ENCODE measurements at places on chromosomes 2 and 18.

GRCh38 chr2:240526521-240526920 is 31.3 kb downstream of the ANKMY1 start:
- DNase-seq = no peak

DNA sequence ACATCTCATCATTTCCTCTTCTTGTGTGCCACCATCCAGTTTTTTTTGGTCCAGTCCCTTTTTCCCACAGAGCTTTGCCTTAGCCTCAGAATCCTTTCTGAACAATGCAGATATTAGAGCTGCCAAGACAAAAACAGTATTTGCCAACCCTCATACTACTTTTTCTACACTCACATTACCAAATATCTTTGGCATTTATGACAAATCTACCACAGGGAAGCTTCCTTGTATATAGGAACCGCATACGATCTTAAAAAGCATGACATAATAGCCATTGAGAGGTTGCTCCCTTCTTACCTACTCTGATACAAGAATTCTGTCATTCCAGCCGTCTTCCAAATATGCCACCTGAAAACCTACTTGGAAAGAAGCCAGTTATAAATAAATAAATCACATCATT is 9.4 kb downstream of the ZNF24 start:
- DNase-seq = no peak

- DNase-seq = no peak
Measured at GRCh38 chr2:237213315-237214022, 127.8 kb downstream of the COPS8 start.

- DNase-seq = no peak
Measured at GRCh38 chr2:60337142-60337497, 216.3 kb downstream of the BCL11A start.

DNA sequence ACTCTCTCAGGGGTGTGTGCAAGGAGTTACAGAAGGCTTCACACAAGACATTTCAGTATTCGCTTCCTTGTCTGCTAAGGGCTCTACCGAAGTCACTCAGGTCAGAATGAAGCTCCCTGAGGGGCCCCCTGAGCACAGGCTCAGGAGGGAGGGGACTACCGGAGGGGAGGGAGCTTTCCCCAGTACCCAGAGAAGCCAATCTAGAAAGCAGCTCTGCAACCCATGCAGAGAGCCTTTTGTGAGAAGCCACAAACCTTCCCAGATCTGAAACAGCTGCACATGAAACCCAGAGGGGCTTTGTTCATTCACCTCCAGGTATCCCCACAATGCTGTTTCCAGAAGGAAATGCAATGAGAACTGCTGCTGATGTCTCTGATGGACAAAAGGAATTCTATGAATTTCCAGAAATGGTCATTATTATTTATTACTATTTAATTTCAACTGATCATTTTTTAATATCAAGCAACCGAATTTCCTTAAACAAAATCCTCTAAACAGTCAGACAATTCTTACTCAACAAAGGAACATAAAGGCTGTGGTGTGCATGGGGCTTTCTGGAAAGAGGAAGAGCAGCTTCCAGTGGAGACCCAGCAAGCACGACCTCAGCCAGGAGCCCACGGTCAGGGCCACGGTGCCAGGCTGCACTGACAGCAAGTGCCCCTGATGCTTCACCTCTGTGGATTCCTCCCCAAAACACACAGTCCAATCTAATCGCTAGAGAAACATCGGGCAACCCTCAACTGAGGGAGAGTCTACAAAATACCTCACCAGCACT is 42.0 kb downstream of the NDUFA10 start:
- DNase-seq = no peak

DNA sequence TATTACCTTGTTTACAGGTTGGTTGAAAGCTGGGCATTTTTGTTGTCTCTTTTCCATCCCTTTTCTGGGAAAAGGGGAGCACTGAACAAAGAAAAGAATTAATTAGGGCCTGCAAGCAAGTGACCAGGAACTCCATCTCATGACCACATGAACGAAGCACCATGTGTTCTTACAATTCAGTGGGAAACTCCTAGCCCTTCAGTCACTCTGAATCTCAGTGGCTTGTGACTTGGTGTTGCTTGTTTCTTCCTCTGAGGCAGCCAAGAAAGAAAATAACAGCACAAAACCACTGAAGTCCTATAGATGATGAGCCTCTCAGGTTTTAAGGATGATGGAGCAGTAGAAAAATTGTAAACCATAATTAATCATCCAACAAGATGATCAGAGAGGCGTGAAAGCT is 129.1 kb upstream of the CAB39 start:
- DNase-seq = no peak

DNA sequence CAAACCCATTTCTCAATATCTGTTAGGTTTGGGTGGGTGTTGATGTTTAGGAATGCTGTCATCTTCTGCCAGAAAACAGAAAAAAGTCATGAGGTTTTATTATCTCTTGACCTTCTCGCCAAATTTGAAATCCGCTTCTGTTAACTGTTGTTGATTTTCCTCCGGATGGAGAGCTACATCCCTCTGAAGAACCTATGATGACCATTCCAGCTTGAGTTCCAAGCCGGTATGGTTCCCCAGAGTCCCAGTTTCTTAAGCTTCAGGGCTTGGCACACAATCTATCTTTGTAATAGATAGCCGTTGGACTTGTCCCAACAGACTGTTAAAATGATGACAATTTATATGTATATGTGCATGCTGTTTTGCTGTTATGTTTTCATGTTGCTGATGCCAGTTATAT is 1201.0 kb downstream of the LRP1B start:
- DNase-seq = no peak

DNA sequence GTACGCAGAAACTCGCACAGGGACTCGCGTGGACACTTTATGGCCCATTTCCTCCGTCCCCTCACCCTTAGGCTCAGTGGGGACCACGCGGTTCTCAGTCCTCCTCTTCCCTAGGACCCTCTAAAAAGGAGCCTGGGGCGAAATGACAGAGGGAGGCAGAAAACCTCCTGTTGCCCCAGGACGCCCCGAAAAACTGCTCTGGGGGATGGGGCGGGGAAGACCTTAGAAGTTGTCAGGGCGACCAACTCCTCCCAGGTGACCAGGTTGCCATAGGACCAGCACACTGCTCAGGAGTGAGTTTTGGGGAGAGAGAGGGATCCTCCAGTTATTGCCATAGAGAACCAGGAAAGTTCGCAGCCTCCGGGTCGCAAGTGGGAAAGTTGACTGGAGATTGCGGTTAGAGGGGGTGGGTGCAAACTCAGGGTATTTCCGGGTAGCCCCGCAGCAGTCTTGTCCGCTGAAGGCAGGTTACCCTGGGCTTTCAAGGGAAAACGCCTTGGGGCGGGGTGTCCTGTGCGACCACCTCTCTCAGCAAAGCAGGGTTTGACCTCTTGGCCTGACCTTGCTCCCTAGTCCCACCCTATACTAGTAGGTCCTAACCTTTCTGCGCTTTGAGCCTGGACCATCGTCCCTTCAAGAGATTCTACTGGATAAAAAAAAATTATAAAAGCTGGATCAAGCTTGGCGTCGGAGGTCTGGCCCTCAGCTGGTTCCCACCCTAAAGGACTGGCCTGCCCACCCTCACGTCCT is 7.8 kb upstream of the PAX3 start:
- no peak for DNase-seq

GRCh38 chr2:104474716-104475115 is 379.2 kb upstream of the POU3F3 start:
- DNase-seq = no peak

GRCh38 chr18:27235218-27235870 is 50.2 kb upstream of the CHST9 start:
- DNase-seq = no peak

DNA sequence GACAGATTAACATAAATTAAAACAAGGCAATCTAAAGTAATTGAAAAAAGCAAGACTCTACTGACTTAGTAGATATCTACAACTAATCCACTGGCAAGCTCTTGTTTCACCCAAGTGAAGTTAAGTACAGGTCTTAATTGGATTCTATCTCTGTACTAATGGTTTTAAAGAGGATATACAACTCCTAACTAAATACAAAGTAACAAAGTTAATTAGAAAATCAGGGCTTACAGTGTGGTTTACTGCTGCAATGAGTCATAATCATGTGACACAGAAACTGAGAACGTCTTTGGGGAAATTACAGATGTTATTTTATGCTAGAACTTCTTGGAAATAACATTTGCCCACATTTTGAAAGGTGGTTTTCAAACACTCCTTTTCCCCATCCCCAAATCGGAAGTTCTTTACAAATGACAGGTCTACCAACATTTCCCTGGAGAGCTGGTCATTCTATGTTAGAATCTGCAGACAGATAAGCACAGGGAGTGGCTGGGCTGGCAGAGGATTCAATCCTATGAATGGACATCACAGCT is 245.3 kb downstream of the STK39 start:
- peak; percentile 3 for DNase-seq

DNA sequence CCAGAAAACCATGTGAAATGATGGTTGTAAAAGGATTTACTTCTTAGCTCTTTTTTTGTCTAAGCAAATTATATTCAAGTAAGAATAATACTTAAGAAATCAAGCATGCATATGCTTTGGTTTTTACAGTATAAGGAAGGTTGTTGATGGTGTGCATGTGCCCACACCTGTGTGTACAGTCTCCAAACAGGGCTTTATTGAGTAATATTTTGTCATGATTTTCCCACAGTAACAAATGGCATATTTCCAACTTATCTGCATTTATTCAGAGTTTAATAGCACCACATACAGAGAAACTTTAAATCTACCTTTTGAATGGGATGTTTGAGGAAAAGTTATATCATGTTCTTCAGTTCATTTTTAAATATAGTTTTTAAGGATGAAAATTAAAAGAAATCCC is 76.5 kb upstream of the DSG1 start:
- DNase-seq = no peak

- no peak for DNase-seq
Measured at GRCh38 chr18:58394046-58394445, 234.8 kb downstream of the ALPK2 start.

DNA sequence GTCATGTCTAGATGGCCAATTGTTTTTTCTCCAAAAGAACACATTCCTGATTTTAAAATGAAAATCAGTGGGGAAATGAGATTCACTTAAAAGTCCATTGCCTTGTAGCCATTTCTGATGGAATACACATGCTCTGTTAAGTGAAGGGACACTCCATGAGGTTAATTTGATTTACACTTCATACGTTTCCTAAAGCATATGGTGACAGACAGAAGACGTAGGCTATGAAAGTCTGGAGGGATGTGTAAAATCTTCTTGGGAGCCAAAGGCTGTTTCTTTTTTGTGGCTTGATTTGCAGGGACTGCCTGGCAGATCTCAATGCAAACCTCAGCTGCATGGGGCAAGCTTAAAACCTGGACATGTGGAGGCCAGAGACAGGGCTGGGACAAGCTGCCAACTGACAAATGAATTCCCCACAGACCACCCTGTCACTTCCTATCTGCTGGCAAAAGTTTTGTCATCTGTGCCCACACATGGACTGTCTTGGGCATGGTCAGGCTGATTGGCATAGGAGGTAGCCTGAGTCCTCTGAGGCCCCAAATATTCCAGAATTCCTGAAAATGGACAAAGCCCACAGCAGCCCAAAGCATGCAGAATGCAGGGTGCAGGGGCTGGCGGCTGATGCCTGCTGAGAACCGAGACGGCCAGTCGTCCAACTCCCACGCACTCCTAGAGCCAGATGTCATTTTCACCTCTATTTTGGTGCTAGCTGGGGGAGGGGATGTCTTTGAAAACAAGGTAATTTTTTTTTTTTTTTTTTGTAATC is 73.9 kb downstream of the SDC1 start:
- no peak for DNase-seq

GRCh38 chr2:191014653-191015020 is 666 bp upstream of the STAT1 start:
- peak; percentile 38 for DNase-seq

DNA sequence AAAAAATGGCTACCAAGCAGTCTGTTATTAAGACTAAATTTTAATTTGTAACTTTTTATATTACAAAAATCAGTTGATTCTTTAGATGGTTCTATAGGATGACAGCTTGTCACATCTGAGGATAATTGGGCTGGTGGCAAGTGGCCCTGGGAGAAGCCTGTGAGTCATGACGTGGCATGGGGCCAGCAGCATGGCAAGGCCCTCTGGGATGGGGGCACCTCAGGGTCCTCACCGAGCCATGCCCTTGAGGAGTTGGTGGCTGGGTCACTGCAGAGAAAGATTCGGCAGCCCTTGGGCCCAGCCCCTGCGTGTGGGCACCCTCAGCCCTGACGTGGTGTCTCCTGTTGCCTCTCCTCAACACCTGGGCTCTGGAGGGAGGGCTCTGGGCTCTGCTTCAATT is 49.7 kb downstream of the STK25 start:
- no peak for DNase-seq

GRCh38 chr2:194491409-194492115 is 1165.5 kb upstream of the SLC39A10 start:
- DNase-seq = no peak

- no peak for DNase-seq
Measured at GRCh38 chr2:29844713-29845326, 76.6 kb downstream of the ALK start.

DNA sequence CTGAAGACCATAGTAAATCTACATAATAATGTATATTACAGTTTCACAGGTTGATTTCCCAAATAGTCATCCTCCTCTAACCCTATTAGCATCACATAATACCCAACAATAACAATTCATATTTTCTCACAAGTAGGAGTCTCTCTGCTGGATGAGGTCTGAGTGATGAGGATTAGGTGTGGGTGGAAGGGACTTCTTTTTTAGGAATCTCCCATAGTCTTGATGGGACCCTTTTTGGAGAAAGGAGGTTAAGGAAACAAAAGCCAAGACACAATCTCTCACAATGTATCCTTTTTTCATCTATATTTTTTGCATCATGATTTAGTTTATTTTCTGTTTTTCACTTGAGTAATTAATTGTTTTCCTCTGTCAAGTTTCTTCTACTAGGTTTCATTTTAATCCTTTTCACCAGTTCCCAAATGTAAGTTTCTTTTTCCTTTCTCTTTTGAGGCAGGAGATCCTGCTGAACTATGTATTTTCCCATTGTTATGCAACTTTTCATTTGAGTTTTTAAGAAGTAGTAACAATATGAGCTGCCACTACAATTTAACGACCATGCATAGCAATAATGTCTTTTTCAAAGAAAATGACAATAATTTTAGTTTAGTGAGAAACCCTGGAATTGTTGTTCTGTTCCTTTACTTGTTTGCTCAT is 2.5 kb upstream of the IFIH1 start:
- DNase-seq = no peak

DNA sequence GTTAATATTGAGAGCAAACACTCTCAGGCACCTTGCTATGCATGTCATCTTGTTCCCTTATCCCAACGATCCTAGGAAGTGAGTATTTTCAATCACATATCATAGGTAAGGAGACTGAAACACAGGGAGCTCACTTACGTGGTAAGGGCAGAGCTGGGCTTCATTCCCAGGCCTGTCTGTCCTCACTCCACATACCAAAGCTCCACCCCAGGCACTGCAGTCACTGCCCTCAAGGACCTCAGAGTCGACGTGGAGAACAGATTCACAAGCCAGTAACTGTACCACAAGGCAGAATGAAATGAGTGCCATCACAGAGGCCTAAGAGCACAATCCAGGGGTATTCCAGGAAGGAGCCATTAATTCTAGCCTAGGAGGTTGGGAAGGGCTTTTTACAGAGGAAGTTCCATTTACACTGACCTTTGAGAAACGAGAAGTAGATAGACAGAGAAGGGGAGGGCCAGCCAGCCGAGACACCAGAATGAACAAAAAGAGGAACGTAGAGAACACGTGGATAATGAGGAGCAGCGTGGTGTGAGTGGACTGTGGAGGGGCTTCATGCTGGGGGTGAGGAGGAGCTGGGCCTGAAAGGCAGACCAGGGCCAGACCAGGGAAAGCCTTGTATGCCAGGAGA is 48.6 kb downstream of the KIAA2012 start:
- no peak for DNase-seq

- peak; percentile 35 for DNase-seq
Measured at GRCh38 chr18:56647071-56647470, 4.1 kb upstream of the WDR7 start.

- no peak for DNase-seq
Measured at GRCh38 chr2:167825664-167826063, 421.7 kb downstream of the STK39 start.

- DNase-seq = no peak
Measured at GRCh38 chr2:37873749-37874330, 51.2 kb upstream of the RMDN2 start.
